Activated B cell treated with CpG ODN at 0.5 μM for 24 hours (primary cell): ENCODE measurements at places on chromosomes 3 and 15. TPM values are rescaled to one million over a fixed set of nuclear protein-coding genes. Genes with fewer than 3 reads are reported as not detected.

GRCh38 chr3:65605876-65606432, 432.8 kb downstream of the MAGI1 start:
- no peak for DNase-seq

GRCh38 chr3:57234613-57235575, 7.4 kb downstream of the APPL1 start:
- no peak for DNase-seq

The GOLGA8G gene
- not detected in 2 replicates for total RNA-seq

- DNase-seq, result no peak
Observed at GRCh38 chr3:195385526-195385925, 57.3 kb downstream of the ACAP2 start.

DNA sequence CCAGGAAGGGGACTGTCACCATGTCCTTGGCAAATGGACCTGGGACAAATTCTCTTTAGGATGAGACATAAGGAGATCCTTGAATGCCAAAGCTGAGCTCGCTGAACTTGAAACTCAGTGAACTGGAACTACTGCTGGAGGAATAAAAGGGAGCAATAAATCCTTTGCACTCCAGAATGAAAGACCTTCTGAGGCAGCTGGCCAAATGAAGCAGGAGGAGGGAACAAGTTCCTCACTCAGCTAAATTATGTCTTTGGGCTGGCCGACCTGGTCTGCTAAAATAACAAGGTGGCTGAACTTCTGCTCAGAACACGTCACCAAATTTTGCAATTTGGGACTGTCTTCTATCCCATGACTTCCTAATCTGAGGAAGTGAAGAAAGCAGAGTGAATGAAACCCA, 314.7 kb downstream of the LPP start:
- DNase-seq, result no peak

DNA sequence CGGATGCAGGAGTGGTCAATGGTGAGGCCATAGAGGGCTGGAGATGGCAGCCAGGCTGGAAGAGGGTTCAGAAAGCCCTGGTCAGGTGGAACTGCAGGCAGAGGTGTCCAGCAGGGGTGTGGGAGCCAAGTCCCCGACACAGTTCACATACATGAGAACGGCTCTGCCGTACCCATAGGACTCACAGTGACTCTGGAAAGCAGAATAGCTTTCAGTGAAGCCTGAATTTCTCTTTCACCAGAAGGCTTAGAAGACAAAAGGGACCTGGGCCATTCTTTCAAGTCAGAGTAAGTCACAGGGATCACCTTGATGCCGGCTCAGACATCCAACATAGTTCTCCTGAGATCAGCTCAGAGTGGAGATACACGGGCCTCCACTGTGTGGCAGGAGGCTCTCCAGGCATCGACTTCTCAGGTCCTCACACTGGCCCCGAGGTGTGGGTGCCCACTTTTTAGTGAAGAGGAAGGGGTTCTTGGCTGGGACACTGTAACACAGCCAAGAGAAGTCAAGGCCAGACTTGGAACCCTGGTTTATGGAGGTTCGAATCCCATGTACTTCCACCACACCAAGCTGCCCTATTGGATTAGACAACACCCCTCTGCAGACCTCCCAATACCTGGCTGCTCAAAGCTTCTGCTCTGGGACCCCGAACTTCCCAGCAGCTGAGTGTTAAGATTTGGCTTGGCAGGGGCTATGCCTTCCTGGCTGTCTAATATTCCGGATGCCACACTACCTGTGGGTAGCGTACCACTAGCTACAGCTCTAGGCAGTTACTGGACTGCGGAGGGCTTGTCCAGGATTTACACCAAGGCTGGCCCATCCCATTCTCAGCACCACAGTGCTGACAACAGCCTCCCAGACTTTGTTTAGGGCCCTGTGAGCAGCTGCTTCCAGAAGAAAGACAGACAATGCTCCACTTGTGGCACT, 40.4 kb upstream of the RAB6B start:
- no peak for DNase-seq
